ENCODE measurements at places on chromosomes 12 and 14.
A peak's percentile ranks its signal among the peaks of the same experiment; 100 is the strongest.

GRCh38 chr12:26608706-26609105 is 224.3 kb downstream of the ITPR2 start:
- DNase-seq, result no peak

DNA sequence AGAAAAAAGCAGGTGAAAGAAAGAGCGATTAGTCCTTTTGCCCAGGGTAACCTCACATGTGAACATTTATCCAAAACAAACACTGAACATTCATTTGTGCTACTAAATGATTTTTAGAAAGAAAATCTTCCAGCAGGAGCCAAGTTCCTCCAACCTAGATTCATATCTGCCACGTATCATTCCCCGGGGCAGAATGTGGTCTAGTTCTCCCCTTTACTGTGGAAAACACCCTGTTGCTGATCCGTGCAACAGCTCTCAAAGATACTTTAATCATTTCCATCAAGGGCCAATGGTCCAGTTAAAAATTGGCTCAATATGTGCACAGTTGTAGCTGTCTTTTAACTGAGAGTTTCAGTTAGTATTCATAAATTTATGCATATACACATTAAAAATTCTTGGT is 479.1 kb downstream of the ATP23 start:
- no peak for DNase-seq

DNA sequence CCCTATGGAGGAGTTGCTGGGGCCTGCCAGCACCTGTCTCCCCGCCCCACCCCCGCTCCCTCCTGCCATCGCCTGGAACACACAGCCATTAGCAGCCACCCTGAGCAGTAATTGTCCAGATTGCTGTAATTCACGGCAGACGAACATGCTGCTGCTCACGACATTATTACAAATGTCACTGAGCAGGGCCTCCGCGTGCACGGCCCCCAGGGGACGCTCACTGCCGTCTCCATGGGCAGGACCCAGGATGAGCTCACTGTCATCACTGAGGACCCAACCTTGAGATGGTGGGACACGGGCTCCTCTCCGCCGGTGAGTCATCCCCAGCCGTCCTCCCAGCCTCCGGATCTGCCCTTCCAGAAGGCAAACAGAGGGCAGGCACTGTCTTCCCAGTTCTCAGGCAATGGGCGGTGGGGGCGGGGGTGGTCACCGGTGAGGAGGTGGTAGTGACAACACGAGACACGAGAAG is 100.4 kb downstream of the RFLNA start:
- no peak for DNase-seq

DNA sequence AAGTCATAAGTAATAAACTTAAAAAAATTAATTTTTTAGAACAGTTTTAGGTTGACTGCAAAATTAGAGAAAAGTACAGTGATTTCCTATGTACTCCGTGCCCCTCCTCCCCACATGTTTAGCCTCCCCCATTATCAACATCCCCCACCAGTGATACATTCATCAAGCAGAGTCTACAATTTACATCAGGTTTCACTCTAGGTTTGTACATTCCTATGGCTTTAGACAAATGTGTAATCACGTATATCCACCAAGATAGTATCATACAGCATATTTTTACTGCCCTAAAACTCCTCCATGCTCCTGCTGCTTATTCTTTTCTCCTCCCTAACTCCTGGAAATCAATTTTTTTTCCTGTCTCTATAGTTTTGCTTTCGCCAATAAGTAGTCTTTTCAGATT is 438.7 kb downstream of the LRFN5 start:
- no peak for DNase-seq

- peak; percentile 49 for DNase-seq
These were observed 18.7 kb downstream of the FOXG1 start for GRCh38 chr14:28785096-28785952.

DNA sequence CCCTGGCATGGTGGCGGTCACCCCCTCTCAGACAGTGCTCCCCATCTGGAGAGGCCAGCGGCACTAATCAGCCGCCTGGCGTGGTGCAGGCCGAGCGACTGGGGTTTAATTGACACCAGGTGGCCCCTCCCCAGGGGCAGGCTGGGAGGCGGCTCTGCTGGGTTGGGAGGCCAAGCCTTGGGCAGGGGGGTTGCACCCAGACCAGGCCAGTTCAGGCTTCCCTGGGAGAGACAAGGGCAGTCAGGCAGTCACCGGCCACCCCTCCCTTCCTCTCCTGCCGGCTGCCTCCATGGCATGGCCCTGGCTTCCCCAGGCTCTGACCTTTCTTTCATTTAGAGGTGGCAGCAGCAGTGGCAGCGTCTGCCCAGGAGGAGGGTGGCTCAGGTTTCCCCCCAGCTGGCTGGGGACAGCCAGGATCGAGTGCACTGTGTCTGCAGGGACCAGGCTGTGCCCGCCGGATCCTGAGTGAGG is 78.1 kb upstream of the NOS1 start:
- DNase-seq, result peak; percentile 48

DNA sequence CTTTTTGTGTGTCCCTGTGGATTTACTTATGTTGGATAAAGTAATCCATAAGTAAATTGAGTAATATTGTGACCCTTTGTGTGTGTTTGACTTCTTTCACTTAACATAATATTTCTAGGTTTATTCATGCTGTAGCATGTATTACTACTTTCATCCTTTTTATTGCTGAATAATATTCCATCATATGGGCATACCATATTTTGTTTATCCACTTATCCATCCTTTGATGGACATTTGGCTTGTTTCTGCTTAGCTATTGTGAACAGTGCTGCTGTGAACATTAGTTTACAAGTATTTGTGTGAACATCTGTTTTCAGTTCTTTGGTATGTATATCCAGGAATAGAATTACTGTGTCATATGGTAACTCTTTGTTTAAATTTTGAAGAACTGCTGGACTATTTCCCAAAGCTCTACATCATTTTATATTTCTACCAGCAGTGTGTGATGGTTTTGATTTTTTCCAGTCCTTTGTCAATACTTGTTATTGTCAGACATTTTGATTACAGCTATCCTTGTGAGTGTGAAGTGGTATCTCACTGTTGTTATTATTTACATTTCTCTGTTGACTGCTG is 25.2 kb downstream of the G2E3 start:
- no peak for DNase-seq

GRCh38 chr12:128810182-128811127 is 13.3 kb downstream of the SLC15A4 start:
- DNase-seq, result no peak

Measured in nephron progenitor cell (in vitro differentiated cells).